Fibroblast of skin of abdomen (primary cell): ENCODE measurements at places on chromosomes 2 and 18.

- DNase-seq, result peak; percentile 90
These were observed 24.6 kb upstream of the SCG2 start for GRCh38 chr2:223626716-223627115.

GRCh38 chr2:232857158-232857563 lies 12.9 kb upstream of the SNORC start:
- peak; percentile 24 for DNase-seq

- DNase-seq, result no peak
These were observed 99.5 kb downstream of the MRO start for GRCh38 chr18:50720325-50720674.

DNA sequence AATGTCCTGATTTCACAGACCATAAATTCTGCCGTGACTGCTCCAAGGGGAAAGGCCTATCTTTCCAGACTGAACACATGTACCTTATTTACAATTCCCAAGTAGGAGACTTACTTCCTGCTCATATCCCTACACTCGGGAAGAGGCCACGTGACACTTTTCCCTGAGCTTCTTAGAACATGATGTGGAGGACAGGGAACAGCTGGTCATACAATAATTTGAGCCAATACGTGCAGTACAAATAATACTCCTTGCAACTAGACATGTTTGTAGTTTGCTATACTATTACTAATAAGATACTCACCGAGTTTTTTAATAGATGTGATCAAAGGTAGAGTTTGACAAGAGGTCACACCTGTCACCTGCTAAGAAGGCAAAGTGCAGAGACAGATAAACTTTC lies 256.4 kb downstream of the SP3 start:
- DNase-seq, result peak; percentile 2

- DNase-seq, result peak; percentile 94
These were observed 428.2 kb upstream of the KCNH7 start for GRCh38 chr2:163266772-163267171.

- peak; percentile 92 for DNase-seq
These were observed 93.5 kb upstream of the ITGB6 start for GRCh38 chr2:160293391-160294091.

DNA sequence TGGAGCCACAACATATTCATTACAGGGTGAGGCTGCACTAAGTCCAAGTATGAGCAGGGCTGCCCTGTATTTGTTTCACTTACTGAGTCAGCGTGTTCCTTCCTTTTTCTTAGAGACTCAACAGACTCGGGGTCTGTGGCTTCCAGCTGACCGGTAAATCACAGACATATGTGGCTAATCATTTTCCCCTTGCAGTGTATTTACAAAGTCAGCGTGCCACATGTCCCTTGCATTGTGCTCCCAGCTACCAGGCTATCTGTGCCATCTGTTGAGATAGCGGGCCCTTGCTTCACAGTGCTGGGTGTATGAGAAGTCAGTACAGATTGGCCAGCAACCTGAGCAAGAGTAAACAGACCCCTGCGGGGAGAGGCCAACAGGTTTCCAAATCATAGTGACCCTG lies 254.3 kb downstream of the LRRTM1 start:
- no peak for DNase-seq

- no peak for DNase-seq
These were observed 144.7 kb downstream of the ZNF516 start for GRCh38 chr18:76350134-76351025.

DNA sequence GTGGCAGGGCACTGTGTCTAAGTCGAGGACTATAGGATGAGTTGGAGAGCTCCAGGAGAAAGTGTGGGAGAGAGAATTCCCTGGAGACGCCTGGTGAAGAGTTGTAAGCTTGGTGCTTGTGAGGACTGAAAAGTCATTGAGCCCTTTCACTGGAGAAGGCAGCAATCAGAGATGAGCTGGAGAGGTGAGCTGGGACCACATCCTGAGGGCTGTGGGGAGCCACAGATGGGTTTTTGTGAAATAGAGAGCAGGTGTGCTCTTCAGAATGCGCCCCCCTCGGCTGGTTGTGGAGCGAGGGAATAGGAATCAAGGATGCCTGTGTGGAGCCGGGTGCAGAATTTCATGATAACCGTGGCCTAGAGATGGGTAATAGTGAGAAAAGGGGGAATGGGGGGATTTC lies 224.3 kb downstream of the KLHL29 start:
- no peak for DNase-seq

DNA sequence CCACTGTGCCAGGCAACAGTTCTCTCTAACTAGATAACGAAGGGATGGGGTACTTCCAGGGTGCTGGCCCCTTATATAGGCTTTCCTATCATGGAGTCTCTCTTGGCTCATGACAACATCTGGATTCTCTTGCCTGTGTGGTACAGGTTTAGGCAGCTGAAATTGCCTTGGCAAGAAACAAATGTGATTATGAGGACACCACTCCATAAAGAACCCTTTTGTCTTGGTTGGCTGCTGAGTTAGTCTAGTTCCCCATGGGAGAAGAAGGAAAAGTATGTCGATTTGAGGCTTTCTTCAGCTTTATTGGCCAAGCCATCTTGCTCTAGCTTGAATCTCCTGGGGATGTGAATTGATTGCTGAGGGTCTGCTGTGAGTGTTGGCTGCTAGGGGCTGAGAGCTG lies 76.3 kb upstream of the ZCCHC2 start:
- no peak for DNase-seq

GRCh38 chr18:23137097-23137635 lies 1.9 kb downstream of the CABLES1 start:
- no peak for DNase-seq

DNA sequence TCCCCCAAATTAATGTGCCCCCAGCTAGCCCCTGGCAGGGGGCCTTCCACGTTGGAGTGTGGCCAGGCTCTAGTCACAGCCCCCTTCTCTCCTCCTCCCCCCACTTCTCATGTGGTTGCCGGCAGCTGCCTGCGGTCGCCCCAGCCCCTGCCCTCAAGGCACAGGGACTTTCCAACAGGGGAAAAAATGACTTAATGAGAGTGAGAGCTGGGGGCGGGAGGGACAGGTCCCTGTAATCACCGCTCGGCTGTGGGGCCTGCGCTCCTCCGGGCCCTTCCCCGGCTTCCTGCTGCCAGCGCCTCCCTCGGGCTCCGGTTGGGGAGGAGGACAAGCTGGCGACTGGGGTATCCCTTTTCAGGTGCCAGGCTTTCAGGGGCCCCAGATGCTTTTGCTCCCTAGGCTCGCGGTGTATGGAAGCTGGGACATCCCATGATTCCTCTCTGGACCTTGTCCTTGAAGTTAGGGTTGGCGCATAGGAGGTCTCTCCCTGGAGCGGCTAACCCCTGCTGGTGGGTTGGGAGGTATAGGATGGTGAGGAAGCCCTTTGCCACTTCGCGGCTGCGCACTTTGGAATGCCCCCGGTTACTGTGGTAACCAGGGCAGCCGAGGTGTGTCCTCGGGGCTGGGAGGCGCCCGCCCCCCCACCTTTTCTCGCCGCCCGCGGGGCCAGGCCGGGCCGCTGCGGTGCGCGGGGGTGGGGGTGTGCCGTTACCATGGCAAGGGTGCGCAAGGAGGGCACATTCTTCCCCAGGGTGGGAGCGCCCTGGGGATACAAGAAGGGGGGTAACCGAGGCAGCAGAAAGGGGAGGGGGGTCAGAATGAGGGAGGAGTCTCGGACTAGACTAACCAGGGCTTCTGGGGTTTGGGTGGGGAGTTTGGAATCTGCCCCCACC lies 16.1 kb downstream of the WNT10A start:
- no peak for DNase-seq

GRCh38 chr2:161246281-161246680 lies 61.9 kb upstream of the PSMD14 start:
- no peak for DNase-seq

GRCh38 chr2:6008726-6009125 lies 316.5 kb downstream of the SOX11 start:
- DNase-seq, result peak; percentile 50
